ENCODE measurements at places on chromosomes 2 and 18.

DNA sequence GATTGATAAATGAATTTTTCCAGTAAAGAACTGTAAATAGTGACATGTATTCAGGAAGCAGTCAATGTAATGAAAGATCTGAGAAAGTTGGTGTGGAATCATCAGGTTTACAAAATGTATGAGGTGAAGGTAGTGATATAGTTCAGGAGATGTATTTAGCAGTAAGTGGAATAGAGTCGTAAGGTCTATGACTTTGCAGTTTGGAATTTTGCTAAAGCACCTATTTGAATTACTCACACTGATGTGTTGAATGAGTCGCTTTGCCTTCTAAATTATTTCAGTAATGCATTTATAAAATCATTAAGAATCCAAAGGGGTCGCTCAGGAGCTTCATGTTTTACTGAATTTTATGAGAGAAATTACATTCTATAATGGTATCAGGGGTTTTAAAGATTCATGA, 713.7 kb downstream of the DSC3 start:
- no peak for DNase-seq

DNA sequence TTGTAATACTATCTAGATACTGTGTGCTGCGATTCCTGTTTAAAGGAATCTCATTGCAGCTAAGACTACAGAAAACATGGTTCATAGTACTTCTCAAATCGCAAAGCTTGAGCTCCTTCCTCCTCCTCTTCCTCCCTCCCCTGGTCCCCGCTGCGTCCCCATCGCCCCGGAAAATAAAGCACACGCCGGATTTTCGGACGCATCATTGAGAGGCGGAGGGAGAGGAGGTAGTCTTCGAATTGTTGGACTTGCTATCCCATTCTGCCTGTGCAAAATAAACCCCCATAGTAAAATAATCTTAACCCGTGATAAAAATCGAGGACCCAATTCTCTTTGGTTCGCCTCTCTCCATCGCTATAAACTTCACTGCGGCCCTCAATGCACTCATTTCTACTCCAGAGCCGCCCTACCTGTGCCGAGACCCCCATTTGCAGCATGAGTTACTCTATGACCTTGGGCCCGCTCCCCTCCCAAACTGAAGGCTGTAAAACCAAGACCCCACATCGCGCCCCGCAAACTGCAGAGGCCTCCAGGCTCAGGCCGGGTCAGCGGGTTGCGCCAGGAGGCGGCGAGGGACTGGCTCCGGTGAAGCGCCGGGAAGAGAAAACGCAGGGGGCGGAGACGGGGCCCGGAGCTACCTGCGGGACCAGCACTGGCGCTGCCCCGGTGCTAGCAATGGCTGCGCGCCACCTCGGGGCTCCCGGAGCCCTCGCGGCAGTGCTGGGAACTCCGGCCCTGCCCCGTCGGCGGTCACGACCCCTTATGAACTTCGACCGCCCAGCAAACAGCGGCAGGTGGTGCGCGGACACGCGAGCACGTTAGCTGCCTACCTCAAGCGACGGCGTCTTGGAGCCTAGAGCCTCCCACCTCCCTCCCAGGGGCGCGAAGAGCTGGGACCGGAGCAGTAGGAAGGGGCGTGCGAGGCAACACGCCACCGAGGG, 649 bp downstream of the ESCO1 start:
- no peak for DNase-seq

- no peak for DNase-seq
Measured at GRCh38 chr2:120294008-120294340, 41.3 kb downstream of the RALB start.

DNA sequence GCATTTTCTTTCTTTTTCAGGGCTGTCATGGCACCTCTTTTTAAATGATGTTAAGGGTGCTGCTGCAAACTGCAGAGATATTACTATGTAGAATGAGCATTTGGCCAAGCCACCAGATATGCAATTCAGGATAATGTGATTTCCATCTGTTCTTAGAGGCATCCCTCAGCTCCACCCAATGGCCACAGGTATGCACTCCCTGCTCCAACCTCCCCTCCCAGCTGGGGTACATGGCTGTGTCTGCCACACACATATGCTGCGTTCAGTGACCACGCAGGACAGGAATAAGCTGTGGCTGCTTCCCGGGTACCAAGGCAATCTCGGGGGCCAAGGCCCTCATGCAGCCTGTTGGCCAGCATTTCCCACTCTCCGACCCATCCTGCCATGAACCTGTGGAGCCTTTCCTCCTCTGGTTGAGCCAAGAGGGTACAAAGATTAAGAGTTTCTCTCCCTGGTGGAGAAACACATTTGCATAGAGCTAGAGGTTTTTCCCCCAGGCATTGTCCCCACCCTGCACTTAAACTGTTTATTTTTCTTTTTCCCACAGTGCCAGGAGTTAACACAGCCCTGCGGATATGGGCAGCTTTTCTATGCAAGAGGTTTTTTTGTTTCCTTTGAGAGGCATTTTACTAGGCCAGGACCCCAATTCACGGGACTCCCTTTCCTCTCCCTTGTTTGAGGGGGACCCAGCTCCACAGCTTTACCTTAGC, 147.0 kb downstream of the GCA start:
- DNase-seq, result no peak

- no peak for DNase-seq
Measured at GRCh38 chr2:39476524-39476923, 39.4 kb upstream of the MAP4K3 start.

All from fibroblast of skin of scalp (primary cell).